ENCODE measurements at places on chromosomes 12 and 14.

- H3K4me3 ChIP-seq = no peak overlapping the region
- no peaks in the 10 kb centered on the region for H3K27me3 ChIP-seq
- H3K27ac ChIP-seq = no peak overlapping the region
These were observed 861.1 kb downstream of the GALC start for GRCh38 chr14:87131879-87132278.

GRCh38 chr12:63021116-63021515 is 86.2 kb upstream of the PPM1H start:
- H3K27ac ChIP-seq = no peak overlapping the region
- H3K27me3 ChIP-seq = no peaks in the 10 kb centered on the region
- no peaks in the 10 kb centered on the region for H3K4me1 ChIP-seq
- no peaks in the 10 kb centered on the region for H3K36me3 ChIP-seq
- no peak overlapping the region for H3K4me3 ChIP-seq

DNA sequence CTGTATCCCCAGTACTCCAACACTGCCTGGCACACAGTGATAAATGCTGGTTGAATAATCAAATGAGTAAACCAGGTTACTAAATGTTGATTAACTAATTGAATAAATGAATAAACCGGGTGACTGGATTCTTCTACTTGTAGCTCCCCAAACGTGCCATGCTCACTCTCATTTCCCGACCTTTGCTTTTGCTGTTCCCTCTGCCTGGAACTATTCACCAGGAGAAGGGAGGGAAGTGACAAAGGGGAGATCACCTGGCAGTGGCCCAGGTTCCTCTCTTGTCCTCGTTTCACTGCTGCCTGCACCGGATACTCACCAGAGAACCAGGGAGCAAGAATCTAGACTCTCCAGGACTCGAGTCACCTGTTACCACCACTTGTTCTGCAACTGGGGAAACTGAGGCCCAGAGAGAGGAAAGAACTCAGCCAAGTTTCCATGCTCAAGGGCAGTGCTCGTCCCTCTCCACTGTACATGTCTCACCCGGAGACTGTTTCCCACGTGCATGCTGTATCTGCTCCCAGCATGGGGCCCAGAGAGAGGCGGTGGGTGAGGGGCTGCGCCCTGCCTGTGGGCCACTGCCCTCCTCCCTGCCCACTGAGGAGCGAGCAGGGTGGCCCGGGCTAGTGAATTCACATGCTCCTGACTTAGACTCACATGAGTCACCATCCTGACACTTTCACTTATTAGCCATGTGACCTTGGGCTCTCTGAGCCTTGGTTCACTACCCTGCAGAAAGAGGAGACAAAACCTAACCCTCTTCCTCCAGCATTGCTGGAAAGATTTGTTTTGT is 17.7 kb upstream of the POP5 start:
- peaks cover 15% of the 10 kb centered on the region for H3K27me3 ChIP-seq
- H3K27ac ChIP-seq = no peak overlapping the region
- no peaks in the 10 kb centered on the region for H3K4me1 ChIP-seq
- no peak overlapping the region for H3K4me3 ChIP-seq
- no peaks in the 10 kb centered on the region for H3K36me3 ChIP-seq

DNA sequence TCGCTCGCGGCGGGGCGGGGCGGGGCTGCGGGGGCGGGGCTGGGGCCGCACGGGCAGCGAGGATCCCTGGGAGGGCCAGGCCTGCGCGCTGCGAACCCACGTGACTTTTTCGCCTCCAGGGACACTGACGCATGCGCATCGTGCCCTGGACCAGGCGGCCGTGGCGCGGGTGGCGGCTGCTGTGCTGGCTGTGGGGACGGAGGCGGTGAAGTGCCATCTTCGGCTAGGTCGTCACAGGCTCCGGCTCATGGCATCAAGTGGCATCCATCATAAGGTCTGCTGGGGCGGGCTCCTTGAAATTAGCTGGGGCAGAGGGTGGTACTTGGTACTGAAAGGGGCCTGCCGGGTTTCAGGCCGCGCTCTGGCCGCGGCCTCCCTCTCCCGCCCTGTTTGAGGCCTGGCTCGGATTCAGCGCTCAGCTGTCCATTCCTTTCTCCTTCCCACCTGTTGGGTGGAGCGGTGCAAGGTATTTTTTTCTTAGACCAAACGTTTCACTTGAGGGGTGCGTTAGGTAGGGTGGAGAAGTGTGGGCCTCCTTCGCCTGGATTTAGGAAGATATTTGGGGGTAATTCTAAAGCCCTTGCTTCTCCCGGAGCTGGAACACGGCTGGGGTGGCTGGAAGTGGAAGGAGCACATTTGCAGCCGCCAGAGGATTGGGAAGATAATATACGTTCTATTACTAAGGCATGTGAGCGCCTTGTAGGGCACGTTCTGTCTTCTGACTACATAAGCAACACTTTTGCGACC is at the start of gene PRPF39:
TSS of gene PRPF39 (plus strand) at position 141 of the 747 bp plus-strand sequence. CDS start 11,124 bp downstream, outside the sequence.
- peak; percentile 95 for DNase-seq
- no peaks in the 10 kb centered on the region for H3K27me3 ChIP-seq
- H3K4me1 ChIP-seq = peaks cover 57% of the 10 kb centered on the region
- H3K36me3 ChIP-seq = peaks cover 16% of the 10 kb centered on the region

GRCh38 chr14:58488550-58488949 is 61.0 kb downstream of the KIAA0586 start:
- no peak overlapping the region for H3K27ac ChIP-seq
- no peaks in the 10 kb centered on the region for H3K27me3 ChIP-seq
- no peak for DNase-seq

GRCh38 chr14:22112004-22112403 is 438.4 kb upstream of the OR4E1 start:
- peaks cover 32% of the 10 kb centered on the region for H3K4me1 ChIP-seq
- H3K4me3 ChIP-seq = peak overlapping the region; percentile 72
- no peak for DNase-seq
- H3K36me3 ChIP-seq = no peaks in the 10 kb centered on the region

DNA sequence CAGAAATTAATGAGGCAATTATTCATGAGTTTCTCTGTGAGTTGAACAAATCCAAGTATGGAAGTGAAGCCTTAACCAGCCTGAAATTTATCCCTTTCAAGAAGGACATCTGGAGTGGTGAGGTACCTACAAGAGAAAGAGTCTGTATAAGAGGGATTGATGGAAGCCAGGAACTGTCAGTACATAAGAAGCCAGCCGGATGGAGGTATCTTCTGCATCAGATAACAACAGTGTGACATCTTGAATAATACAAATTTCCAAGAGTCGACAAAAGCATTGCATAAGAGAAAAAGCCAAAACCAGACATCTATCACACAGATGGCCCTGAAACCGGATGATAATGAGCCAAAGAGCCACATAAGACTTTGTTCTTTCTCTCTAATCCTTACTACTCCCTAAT is 781.2 kb downstream of the FLRT2 start:
- no peaks in the 10 kb centered on the region for H3K27me3 ChIP-seq
- no peak overlapping the region for H3K4me3 ChIP-seq
- no peaks in the 10 kb centered on the region for H3K4me1 ChIP-seq

GRCh38 chr12:14099994-14100393 is 118.6 kb upstream of the GRIN2B start:
- H3K4me1 ChIP-seq = no peaks in the 10 kb centered on the region
- H3K36me3 ChIP-seq = no peaks in the 10 kb centered on the region
- no peak for DNase-seq

DNA sequence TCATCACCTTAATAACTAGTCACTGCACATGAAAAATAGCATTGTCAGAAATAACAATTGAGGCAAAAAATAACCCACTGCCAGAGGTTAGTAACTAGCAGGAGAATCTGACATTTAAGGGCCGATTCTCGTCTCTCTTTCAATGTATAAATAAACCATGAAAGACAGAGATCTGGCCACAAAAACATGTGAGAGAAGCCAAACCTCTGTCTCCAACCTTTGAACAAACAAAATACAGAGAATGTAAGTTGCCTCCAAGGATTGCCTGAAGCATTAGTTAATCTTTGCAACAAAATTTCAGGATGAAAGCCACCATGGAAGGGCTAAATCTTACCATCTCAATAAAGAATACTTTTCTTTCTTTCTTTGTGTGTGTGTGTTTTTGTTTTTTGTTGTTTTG is 257.4 kb upstream of the TMTC1 start:
- no peak for DNase-seq
- no peaks in the 10 kb centered on the region for H3K36me3 ChIP-seq
- H3K4me1 ChIP-seq = no peaks in the 10 kb centered on the region

GRCh38 chr12:12715128-12715458 is 2.1 kb upstream of the CDKN1B start:
- peaks cover 63% of the 10 kb centered on the region for H3K4me1 ChIP-seq
- H3K36me3 ChIP-seq = peaks cover 31% of the 10 kb centered on the region
- no peaks in the 10 kb centered on the region for H3K27me3 ChIP-seq
- peak overlapping the region; percentile 86 for H3K4me3 ChIP-seq
- no peak for DNase-seq

DNA sequence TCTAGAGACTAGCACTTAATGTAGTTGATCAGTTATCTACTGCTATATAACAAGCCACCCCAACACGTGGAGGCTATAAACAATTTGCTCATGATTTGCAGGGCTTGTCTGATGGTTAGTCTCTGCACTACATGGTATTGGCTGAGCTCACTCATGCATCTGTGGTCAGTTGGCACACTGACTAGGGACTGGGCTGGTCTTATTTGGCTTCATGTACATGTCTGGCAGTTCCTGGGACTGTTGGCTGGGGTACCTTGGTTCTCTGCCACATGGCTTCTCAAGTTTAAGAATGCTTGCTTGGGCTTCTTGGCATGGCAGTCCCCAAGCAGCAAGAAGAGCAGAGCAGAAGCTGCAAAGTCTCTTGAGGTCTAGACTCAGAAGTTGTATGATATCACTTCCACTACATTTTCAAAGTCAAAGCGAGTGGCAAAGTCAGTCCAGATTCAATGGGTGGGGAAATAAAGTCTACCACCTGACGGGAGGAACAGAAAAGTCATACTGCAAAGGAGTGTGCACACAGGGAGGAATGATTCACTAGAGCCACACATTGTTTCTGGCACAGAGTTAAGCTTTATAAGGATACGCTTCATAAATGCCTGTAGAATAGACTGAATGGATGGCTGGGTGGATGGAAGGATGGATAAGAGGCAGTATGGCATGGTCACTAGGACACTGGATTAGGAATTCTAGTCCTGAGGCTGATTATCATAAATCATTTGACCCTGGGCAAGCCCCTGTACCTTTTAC is 44.8 kb upstream of the PTHLH start:
- H3K4me1 ChIP-seq = no peaks in the 10 kb centered on the region
- no peak overlapping the region for H3K27ac ChIP-seq
- H3K27me3 ChIP-seq = no peaks in the 10 kb centered on the region
- no peak for DNase-seq
- no peaks in the 10 kb centered on the region for H3K36me3 ChIP-seq

DNA sequence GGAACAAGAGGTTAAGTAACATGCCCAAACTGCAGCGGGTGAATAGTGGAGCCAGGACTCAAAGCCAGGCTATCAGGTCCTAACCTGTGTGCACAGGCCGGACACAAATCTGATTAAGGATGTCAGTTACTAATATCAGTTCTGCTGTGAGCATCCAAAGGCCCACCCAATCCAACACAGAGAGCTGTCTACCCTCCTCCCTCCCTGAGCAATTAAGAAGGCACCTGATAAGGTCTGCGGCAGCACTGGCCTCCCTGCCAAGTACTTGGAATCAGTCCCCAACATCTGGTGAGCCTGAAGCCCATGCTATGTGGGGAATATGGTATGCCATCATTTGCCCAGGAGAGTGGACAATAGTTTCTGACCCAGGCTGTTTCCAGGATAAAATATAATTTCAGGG is 3.9 kb downstream of the HEBP1 start:
- H3K4me1 ChIP-seq = peaks cover 46% of the 10 kb centered on the region
- H3K36me3 ChIP-seq = no peaks in the 10 kb centered on the region
- H3K27me3 ChIP-seq = peaks cover 9% of the 10 kb centered on the region

GRCh38 chr14:100747021-100747586 is 20.4 kb downstream of the DLK1 start:
- H3K27ac ChIP-seq = no peak overlapping the region
- DNase-seq = no peak
- peaks cover 3% of the 10 kb centered on the region for H3K27me3 ChIP-seq
- no peak overlapping the region for H3K4me3 ChIP-seq

DNA sequence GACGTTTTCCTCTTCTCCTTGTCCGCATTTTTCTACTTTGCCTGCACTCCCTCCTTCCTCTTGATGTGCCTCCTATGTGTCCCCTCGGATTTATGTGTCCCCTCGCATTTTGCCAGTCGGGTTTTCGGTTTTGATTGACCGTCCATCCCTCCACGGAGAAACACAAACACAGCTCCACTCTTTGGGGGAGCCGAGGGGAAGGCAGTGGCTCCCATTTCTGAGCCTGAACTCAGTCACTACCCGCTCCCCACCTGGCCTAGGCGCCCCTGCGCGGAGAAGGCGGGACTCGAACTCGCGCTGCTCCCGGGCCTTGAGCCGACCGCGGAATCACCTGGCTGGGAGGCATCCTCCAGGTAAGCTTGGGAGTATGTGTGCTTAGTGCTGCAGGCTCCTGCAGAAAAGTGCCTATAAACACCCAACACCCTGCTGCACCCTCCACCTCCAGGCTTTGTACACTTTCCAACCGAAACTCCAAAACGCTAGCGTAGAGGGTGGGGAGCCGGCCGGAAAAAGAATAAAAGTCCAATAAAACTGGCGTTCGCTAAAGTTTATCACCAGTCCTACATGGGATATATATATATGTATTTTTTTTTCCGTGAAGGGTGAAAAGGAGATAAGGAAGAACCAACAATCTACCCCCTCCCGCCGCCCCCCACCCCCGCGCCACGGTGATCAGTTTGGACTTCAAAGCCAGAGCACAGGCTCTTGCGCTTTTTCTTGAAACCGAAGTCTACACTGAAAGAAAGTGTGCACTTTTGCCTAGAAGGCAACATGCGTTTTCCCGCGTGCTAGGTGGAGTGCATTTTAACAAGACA is 3.3 kb upstream of the CCND2 start:
- DNase-seq = peak; percentile 28
- H3K27me3 ChIP-seq = peaks cover 5% of the 10 kb centered on the region
- H3K27ac ChIP-seq = peak overlapping the region; percentile 99
- peaks cover 2% of the 10 kb centered on the region for H3K36me3 ChIP-seq
- peaks cover 26% of the 10 kb centered on the region for H3K4me1 ChIP-seq
- peak overlapping the region; percentile 90 for H3K4me3 ChIP-seq

DNA sequence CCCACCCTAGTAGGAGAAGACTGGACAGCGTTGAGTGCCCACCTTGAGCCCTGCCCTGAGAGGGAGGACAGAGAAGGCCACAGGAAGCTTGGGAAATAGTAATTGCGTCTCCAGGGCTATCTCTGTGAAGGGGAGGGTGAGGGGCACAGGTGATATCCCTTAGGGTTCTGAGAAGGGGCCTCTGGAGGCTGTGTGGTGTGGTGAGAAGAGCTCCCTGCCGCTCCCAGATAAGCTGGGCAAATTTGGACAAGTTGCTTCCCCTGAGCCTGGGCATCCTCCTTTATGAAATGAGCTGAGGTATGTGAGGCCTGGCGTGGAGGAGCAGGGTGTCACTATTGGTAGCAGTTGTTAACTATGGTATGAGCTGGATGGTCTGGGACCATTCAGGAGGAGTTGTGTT is 23.5 kb upstream of the LRP1-AS start:
- no peak overlapping the region for H3K4me3 ChIP-seq
- no peak for DNase-seq
- no peaks in the 10 kb centered on the region for H3K36me3 ChIP-seq
- H3K27me3 ChIP-seq = peaks cover 6% of the 10 kb centered on the region
- H3K4me1 ChIP-seq = peaks cover 13% of the 10 kb centered on the region
- no peak overlapping the region for H3K27ac ChIP-seq

All from activated T-helper 1 cell treated with anti-CD3 and anti-CD28 coated beads, Interleukin-12 subunit alpha, Interleukin-12 subunit beta, Interleukin-2, Interleukin-4 antibody, amounts not matched to agents 30 ng/mL and 10 ng/mL and 1 ng/mL, durations not matched to agents 14 hours and 24 hours and 36 hours (primary cell).